Hypothalamus (tissue), 51 donors: ENCODE measurements at places on chromosomes 12 and 14.

DNA sequence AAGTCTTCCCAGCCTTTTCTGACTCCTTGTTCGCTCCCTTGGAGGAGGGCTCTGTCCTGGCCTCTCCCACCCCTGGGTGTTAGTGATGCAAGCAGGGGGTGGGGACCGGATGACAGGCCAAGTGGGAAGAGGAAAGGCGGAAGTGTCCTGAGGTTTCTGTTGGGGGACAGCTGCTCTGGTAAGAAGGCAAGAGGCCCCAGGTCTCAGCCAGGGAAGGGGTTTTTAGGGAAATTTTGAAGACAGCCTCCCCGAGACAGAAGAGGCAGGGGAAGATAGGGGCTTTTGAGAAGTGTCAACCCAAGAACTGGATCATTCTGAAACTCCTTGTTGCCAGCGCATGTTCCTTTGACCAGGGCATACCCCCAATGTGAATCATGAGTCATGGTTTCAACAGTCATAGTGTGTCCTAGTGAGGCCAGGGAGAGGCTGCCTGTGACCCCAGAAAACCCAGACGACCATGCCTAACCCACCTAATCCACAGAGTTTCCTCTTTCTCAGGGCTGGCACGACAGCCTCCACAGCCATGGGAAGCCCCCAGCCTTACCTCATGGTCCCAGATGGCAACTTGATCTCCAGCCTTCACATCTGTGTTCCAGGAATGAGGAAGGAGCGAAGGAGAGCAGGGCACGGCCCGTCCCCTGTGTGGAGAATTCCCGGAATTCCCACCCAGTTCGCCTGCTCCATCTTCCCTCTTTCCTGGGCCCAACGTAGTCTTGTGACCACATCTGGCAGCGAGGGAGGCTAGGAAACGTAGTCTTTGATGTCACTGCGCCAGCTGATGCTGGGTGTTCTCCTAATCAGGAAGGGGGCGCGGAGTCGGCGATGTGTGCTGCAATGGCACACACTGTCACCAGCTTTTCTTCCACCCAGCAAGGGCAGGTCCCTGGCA is 4.9 kb upstream of the GPR132 start:
- DNase-seq, result no peak

DNA sequence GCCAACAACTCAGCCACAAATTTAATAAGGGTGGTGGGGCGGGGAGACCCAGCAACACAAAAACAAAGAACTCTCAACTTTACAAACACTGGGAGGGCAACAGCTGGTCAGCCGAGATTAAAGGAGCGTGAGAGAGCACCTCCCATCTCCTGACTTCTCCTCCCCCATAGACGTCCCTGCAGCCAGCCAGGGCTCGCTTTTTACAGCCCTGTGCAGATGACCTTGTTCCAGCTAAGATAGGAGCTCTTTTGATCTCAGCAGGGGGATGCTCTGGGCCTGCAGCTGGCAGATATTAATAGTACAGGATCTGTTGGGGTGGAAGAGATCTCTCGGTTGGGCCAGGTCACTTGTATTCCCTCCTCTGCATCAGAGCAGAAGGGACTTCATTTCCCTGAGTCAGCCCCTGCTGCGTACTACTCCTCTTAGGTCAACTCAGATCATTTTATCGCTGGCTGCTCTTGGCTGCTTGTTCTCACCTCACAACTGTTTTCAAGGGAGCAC is 475.8 kb downstream of the RAD51B start:
- DNase-seq, result no peak

GRCh38 chr14:56487761-56488160 is 91.8 kb upstream of the TMEM260 start:
- DNase-seq, result no peak

GRCh38 chr14:26104717-26105116 is 493.1 kb downstream of the NOVA1 start:
- no peak for DNase-seq

DNA sequence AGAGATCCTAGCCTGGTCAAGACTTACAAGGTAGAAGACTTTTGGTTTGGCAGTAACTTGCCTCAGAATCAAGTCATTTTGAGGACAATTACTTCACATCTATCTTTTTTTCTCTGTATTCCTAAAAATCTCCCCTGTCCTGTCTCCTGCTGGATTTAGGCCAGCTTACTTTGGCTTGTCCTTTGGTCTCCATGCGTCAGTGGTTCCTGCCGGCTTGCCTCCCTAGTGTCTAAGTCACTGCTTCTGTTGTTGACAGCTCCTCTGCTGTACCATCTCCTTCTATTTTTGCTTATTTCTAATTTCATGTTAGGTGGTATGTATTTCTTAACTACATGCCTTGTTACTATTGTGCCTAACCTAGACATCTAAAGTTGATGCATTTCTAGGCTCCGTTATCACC is 39.7 kb upstream of the FBLN5 start:
- DNase-seq, result no peak

- no peak for DNase-seq
Measured at GRCh38 chr12:130139567-130140421, 22.5 kb upstream of the FZD10 start.

DNA sequence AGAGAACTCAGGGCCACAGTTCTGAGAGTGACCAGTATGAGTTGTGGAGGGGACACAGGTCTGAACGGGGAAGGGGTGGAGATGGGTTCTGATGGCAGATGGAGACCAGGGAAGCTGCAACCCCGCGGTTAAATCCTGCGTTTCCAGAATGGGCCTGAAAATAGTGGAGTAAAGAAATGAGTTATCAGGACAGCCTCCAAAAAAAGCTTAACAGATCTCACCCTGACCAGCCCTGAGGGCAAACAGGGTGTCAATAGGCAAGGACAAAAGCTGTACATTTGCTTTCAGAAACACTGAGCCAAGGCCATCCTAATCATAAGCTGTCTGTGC is 555 bp upstream of the RTN1 start:
- peak; percentile 50 for DNase-seq

GRCh38 chr12:43306066-43306465 is 245.9 kb downstream of the ADAMTS20 start:
- DNase-seq, result no peak

GRCh38 chr12:95966287-95966870 is 23.2 kb downstream of the AMDHD1 start:
- no peak for DNase-seq

- DNase-seq, result no peak
Measured at GRCh38 chr12:77816196-77816595, 14.5 kb upstream of the NAV3 start.

DNA sequence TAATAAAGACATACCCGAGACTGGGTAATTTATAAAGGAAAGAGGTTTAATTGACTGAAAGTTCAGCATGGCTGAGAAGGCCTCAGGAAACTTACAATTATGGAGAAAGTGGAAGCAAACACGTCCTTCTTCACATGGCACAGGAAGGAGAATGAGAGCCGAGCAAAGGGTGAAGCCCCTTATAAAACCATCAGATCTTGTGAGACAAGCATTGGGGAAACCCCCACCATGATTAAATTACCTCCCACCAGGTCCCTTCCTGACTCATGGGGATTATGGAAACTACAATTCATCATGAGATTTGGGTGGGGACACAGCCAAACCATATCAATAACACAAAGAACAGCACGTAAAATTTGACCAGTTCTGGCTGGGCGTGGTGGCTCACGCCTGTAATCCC is 85.6 kb upstream of the ATF7IP start:
- no peak for DNase-seq

GRCh38 chr14:65291531-65291930 is 121.0 kb upstream of the FUT8 start:
- DNase-seq, result no peak

DNA sequence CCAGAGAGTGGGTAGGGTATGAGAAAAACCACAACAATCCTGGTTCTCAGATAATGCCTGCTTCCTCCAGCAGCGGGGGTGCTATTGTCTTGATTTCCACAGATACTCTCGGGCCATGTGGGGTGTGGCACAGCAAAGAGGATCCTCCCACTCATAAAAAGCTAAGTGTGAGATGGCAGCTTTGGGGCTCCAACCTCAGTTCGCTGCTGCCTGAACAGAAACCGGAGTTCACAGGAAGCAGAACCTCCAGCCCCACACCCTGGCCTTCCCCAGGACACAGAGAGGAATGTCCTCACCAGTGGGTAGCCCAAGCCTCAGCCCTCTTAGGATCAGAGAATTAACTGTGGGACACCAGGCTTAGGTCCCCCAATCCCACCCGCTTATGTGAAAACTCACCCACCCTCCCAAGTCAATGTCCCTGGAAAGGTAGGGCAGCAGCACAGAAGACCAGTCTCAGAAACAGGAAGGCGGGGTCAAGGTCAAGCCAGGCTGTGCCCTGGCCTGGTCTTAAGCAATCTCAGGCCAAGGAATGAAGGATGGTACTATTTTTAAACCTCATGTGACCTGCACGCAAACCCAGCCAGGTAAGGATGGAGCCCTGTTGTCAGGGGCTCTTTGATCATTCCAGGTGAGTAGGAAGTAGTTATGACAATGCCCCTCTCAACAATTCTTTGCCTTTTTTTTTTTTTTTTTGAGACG is 9.0 kb downstream of the KCTD10 start:
- no peak for DNase-seq
